Kidney capillary endothelial cell (primary cell): ENCODE measurements at places on chromosomes 3 and 15.

- no peak for DNase-seq
Measured at GRCh38 chr3:55042591-55042990, 114.7 kb upstream of the LRTM1 start.

DNA sequence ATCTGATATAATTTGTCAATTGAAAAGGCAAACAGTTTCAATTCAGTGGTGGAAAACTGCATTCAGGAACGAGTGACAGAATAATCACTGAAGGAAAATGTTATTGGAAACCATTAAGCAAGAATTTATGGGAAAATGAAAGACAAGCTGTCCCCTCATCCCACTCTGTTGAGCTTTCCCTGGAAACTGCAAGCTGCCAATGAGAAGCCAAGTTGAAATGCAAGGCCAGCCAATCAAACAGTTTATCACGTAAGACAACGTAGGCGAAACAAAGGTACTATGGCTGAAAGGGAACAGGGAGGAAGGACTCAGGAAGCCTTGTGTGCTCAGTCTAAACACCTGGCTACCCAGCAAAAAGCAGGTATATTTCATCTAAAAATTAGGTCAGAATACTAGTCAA lies 187.9 kb upstream of the ATP10A start:
- no peak for DNase-seq

- no peak for DNase-seq
Measured at GRCh38 chr3:107727102-107727501, 204.3 kb downstream of the BBX start.

DNA sequence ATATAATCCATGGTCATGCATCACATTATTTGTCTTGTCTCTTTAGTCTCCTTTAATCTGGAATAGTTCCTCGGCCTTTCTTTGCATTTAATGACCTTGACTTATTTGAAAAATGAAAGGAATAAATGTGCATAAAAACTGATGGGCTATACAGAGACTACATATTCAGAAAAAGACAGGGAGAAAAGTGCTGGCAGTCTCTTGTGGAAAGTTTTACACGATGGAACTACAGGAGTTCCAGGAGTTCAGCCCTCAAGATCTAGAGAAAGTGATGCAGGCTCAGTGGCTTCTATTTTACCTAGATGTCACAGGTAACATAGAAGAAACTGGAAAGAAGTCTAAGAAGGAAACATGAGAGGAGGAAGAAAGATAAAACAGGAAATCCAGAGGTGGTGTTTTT lies 7.6 kb upstream of the ABTB1 start:
- DNase-seq: no peak

GRCh38 chr15:68608206-68608843 lies 29.5 kb downstream of the CORO2B start:
- DNase-seq: no peak

GRCh38 chr3:49298511-49298910 lies 21.5 kb upstream of the C3orf62 start:
- DNase-seq: no peak

GRCh38 chr15:98881526-98882520 lies 125.8 kb downstream of the PGPEP1L start:
- DNase-seq: peak; percentile 64

GRCh38 chr15:68218331-68218730 lies 11.2 kb downstream of the CLN6 start:
- DNase-seq: no peak

DNA sequence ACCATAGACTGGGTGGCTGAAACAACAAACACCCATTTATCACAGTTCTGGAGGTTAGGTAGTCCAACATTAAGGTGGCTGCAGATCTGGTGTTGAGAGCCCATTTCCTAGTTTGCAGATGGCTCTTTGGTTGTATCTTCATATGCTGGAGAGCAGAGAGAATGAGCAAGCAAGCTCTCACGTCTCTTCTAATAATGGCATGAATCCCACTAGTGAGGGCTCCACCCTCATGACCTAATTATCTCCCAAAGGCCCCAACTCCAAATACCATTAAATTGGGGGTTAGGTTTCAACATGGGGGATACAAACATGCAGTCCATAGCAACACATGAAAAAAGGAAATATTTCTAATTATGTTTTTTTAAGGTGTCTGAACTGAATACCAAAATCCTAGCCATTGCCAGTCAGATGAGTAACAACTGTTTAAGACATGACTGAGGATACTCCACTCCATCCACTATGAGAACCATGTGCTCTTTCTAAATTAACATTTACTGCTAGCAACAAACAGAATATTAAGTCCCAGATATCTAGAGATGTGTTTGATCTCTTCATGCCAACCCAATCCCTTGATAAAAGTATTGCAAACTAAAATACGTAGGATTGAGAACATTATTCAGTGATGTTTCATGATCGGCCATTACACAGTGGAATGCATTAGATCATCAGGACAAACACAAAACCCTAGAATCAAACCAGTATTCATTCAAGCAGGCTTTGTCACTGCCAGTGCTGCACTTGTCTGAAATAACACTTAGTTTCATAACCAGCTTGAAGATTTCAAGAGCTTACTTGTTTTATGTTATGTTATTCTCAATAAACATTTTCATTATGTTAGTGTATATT lies 340.3 kb downstream of the SLC9A9 start:
- DNase-seq: no peak

- DNase-seq: no peak
Measured at GRCh38 chr3:45932112-45932511, 11.2 kb upstream of the CXCR6 start.

DNA sequence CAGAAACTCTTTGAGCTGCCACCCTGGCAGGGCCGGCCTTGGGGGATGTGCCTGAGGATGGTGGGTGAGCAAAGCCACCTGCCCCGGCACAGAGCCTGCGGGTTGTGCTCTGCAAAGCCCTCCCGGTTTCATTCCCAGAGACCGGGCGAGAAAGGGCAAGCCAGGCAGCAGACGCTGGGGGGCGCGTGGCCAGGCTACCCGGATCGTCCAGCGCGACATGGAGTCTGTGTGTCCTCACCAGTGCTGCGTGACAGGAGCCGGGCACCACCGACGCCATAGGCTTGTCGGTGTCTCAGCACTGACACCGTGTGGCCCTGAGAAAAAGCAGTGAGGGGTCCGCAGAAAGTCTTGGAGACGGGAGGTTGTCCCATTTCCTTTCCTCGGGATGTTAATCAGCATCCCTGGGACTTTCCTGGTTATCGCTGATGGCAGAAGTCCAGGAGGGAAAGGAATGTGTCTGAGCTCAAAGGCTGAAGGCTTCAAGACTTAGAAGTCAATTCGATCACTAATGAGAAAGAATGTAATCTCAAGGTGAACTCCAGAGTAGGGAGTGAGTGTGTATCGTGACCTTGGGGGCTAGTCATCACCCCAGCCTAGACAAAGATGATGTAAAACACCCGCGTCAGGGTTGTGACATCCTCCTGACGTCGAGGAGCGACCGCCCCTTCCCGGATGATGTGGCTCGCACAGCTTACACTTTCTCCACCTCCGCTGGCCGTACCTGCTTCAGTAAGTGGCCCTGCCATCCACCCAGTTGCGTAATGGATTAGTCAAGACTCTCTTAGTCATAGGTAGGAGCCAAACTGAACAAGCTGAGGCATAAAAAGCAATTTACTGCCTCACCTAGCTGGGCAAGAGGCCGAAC lies 36.3 kb upstream of the PLA2G4E start:
- DNase-seq: peak; percentile 89

- DNase-seq: no peak
Measured at GRCh38 chr15:32861761-32862160, 144.0 kb downstream of the GREM1 start.

DNA sequence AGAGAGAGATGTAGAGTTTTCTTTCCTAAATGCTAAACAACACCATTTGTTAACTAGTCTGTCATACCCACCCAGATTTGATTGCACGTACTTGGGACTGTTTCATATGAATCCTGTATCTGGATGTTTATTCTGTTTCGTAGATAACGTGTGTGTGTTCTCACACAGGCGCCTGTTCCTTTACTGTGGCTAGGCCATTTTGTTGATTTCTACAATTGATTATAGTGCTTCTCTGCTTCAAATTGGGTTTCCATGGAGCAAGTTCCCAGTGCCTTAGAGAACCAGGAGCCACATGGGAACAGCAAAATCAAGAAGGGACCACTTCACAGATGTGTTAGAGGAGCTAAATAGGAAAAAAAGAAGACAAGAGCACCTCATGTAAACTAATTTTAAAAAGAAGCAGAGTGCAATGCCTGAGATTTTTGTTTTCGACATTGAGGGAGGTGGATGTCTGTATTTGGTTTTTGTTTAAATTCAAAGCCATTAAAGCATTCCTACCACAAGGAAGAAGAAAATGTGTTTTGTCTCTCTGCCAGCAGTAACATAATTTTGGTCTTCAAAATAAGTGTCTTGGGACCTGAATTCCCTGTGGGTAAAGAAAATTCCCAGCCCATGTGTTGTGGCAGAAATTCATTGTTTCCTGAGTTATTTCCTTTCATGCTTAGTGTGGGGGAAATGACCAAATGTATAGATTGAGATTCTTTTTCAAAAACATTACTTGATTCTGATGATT lies 424.0 kb upstream of the C2CD4B start:
- peak; percentile 58 for DNase-seq

- no peak for DNase-seq
Measured at GRCh38 chr3:136862617-136863322, 762 bp downstream of the NCK1 start.

DNA sequence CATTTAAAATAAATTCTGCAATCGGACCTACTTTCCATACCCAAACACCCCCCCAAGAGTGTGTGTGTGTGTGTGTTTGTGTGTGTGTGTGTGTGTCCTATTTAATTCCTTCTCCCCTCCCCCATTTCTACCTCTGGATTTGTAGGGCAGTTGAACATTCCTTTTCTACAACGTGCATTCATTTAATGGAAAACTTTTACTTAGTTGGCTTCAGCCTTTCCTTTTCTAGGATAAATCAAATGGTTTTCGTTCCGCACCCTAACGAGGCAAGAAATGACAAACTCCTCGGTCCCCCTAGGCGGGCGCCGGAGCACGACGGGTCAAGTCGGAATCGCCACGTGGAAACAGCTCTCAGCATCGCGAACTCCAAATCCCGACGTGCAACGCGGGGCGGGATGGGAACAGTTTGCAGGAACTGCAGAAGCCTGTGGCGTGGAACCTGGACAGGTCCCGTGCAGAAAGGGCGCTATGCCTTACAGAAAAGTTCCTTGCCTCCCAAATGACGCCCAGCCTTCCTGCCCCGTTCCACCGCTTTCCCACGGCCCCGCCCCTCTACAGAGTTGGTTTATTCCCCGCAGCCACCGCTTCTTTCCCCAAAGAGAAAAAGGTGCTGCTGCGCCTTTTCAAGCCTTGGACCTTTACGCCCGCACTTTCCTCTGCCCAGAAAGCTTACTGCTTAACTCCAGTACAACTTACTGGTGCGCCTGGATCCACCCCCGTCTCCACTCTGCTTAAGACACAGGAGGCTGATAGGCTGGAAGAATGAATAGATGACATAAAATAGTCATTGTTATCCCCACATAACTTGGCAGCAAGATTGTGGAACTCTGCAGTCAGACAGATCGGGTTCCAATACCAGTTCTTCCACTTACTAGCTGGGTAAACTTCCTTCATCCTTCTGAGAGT lies 1.1 kb upstream of the EIF2B5 start:
- peak; percentile 67 for DNase-seq

DNA sequence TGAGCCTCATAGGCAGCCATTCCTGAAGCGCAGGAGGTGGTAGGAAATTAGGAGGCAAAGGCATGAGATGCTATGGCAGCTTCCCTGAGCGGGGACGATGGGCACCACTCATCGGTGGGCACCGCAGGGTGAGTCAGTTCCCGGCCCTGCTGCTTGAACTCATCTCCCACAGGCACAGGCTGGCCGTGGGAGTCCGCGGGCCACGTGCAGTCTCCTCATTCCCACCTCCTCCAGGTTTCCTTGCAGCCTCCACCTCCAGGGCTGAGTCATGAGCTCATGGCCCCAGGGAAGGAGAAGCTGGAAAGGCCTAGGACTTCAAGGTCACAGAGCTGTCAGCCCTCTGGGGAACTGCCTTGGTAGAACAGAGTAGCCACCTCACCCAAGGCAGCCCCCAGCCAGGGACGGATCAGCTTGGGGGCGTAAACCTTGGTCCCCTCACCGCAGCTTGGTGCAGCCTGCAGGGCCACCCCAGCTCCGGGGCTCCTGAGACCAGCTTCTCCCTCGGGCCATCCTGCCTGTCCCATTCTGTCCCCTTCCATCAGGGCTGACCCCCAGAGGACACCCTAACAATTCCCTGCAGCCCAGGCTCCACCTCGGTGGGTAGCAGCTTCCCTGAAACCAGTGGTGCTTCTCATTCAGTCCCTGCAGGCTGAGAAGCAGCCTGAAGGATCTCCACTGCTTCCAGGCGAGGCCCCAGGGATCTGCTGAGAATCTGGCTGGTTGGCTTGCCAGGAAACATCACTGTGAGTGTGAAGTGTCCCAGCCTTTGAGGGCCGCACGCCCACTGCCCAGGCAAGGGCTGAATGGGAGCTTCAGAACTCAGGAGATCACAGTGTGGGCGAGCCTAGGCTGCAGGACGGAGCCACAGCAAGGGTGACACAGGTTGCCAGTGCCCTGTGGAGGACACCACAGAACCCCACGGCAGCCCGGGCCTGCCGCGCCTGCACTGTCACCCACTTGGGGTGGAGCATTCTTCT lies 150.7 kb upstream of the MEF2A start:
- no peak for DNase-seq

- no peak for DNase-seq
Measured at GRCh38 chr15:48394970-48395369, 63.7 kb downstream of the DUT start.

DNA sequence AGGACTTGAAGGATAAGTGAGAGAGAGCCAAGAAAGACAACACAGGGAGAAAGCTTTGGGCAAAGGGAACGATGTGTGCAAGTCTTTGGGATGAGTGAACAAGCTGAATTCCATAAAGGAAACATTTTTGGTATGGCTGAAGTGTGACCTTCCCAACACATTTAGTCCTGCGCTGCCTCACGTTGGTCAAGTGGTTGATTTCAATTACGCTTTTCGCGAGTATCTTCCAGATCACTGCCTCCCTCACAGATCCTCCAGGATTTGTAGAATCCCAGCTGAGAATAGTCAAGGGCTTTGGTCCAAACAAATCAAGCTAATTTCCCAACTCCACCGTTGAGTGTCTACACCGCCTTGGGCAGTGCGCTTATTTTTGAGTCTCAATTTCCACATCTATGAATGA lies 338.4 kb upstream of the ADAMTS9 start:
- DNase-seq: no peak

GRCh38 chr3:152155246-152156020 lies 113.3 kb upstream of the MBNL1 start:
- DNase-seq: no peak

DNA sequence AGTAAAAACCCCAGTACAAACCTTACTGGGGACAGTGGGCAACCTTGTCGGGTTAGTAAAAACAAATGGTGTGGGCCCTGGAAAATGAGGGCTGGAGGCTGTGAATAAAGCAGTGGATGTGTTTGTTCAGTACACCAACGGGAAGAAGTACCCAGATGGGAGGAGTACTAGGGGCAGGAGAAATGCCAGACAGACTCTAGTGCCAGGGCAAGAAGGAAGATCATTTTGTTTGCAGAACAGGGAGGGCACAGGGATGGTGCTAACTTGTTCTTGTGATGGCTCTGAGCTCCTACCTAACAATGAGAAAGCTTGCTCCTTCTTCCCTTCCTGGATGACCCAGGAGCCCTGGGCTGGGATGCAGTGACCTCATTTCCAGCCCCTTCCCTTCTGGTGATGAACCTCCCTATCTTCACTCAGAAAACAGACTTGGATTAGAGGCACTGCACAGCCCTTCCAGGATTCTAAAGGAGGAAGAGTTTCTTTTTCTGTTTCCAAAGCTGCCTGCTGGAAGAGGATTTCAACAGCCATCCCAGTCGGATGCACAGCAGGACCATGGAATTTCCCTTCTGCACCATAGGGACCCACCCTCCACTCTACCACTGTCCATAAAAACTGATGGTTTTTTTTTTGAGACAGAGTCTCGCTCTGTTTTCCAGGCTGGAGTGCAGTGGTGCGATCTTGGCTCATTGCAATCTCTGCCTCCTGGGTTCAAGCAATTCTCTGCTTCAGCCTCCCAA lies 6.1 kb downstream of the RASSF1 start:
- DNase-seq: no peak
